DND-41 (cell line): ENCODE measurements at places on chromosomes 1 and 21.

DNA sequence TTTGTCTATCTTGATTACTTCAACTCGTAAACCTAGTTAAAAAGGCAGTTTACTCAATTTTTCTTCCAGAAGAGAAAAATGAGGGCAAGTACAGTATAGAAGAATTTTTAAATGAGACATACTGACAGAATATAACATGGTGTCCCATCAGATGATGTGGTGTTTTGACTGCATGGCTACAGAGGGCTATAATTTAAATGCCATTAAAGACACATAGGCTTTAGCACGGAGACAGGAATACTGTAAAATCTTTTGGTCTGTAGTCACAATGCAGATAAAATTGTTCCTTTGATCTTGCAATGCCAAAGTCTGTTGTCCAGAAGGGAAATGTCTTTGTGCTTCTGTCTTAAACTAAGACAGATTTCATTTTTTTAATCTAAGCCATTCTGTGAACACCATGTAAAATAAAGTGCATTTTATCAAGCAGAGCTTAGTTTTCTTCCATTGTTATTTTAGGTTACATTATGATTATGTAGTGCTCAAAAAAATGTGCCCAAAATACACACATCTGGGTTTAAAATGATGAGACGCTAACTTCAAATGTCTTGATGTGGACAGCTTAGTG, 249.6 kb downstream of the PTPRC start:
- DNase-seq = no peak

- no peak for DNase-seq
Measured at GRCh38 chr1:180160357-180160756, 5.7 kb downstream of the QSOX1 start.

DNA sequence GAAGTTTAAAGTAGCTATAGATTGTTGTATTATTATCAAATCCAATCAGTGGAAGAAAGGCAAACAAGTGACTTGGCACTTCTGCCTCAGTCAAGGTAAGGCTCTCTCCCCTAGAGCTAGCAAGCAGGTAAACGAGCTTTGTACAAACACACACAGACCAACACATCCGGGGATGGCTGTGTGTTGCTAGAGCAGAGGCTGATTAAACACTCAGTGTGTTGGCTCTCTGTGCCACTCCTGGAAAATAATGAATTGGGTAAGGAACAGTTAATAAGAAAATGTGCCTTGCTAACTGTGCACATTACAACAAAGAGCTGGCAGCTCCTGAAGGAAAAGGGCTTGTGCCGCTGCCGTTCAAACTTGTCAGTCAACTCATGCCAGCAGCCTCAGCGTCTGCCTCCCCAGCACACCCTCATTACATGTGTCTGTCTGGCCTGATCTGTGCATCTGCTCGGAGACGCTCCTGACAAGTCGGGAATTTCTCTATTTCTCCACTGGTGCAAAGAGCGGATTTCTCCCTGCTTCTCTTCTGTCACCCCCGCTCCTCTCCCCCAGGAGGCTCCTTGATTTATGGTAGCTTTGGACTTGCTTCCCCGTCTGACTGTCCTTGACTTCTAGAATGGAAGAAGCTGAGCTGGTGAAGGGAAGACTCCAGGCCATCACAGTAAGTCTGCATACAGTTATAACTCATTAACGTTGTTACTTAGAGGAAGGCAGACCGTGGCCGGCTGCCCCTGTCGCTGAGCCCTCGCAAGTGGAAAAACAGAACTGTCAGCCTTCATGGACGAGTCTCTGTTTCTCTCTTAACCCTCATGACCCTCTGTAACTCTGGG, at the start of gene PALMD:
Gene PALMD (plus strand): TSS at position 415 of the 833 bp plus-strand sequence. CDS start 205 bp downstream, at position 620.
- no peak for DNase-seq

DNA sequence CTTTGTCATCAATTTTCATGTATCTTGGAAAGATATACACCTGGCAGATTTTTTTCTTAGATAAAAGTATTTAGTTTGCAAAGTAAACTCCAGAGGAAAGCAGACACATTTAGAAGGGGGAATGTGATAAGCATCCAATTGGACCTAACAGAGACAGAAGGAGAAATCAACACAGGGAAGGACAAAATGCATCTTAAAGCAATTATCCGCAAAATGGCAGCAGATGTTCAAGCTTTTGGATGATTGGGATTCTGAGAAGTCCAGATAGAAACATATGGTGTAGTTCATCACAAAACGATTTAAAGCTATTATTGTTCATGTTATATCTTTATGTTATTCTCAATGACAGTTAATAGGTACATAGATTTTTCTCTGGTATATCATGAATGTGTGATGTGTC, 1153.1 kb upstream of the B3GALT2 start:
- no peak for DNase-seq

DNA sequence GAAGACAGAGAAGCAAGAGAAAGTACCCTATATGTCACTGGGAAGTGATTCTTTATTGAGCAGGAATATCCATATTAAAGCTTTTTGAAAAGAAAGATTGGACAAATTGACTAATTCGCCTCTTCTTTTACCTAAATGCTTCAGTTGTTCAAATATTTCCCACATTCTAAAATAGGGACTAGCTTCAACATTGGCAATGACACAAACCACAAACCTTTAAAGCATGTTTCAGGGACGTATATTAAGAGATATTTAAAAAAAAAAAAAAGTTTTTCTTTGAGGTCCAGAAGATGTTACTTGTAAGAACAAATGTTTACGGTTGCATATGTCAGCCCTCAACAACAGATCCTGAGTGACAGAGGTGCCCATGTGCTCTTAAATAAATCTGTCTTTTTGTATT, 235.0 kb upstream of the NFIA start:
- DNase-seq = no peak

DNA sequence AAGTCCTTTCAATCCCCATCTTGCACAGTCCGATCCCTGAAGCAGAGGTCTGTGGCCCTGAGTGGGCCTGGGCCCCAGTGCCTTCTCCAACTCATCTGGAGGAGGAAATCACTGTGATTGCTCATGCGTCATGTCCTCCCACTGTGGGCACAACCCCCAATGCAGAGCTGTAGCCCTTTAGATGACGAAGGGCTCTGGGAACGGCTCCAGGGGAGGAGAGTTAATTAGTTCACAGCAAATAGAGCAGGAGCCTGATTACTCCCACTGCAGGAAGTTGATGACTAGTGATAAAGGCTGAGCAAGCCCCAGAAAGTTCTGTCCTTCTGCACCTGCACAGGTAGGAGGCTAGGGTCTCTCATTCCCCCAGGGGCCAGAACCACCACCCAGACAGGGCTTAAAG, 111.5 kb downstream of the CCDC185 start:
- no peak for DNase-seq

- DNase-seq = no peak
Measured at GRCh38 chr1:227952374-227953021, 4.8 kb upstream of the WNT9A start.

- no peak for DNase-seq
Measured at GRCh38 chr1:57157818-57158603, 192.2 kb upstream of the C8B start.

- DNase-seq = peak; percentile 46
Measured at GRCh38 chr1:8423692-8424538, 106.0 kb downstream of the SLC45A1 start.

DNA sequence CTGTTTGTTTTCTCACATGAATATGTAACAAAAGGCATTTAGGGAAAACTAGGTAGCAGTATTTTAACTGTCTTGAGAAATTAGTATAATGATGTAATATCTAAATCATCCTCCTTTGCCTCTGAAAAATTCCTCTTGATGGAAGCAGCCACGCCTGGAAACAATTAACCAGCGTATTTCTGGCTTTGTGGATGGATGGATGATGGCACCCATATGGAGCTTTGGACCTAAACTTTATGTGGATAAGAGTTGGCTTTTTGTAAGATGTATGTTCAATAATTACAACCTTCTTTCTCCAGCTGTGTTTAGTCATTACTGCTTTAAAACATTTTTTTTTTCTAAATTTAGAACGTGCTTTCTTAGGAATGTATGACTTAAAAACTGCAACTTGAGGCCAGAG, 12.7 kb downstream of the CDCA8 start:
- no peak for DNase-seq

- DNase-seq = no peak
Measured at GRCh38 chr1:10101929-10102328, 69.2 kb downstream of the UBE4B start.

DNA sequence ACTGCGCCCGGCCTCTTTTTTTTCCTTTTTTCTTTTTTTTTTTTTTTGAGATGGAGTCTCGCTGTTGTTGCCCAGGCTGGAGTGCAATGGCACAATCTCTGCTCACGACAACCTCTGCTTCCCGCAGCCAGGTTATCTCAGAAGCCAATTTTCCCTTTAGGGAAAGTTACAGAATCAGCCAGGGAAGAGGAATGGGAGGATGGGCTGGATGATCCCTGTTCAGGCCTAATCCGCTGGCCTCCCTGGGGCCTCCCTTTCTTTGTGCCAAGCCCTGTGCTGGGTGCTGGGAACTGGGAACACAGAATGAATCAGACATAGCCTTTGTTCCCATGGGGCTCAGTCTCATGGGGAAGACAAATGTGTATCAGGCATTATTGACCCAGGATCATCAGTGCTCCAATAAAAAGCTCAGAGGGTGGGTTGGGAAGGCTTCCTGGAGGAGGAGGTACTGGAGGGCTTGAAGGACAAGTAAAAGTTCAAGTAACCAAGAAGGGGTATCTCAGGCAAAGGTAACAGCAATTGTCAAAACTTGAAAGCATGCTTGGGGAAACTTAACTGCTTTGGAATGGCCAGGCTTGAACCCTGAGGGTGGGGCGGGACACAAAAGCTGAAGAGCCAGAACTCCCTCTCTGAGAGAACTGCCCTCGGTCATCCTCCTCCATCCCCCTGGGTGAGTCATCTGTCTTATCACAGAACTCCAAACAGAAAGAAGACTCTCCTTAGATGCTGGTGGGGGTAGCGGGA, 14.3 kb downstream of the ECHDC2 start:
- no peak for DNase-seq

DNA sequence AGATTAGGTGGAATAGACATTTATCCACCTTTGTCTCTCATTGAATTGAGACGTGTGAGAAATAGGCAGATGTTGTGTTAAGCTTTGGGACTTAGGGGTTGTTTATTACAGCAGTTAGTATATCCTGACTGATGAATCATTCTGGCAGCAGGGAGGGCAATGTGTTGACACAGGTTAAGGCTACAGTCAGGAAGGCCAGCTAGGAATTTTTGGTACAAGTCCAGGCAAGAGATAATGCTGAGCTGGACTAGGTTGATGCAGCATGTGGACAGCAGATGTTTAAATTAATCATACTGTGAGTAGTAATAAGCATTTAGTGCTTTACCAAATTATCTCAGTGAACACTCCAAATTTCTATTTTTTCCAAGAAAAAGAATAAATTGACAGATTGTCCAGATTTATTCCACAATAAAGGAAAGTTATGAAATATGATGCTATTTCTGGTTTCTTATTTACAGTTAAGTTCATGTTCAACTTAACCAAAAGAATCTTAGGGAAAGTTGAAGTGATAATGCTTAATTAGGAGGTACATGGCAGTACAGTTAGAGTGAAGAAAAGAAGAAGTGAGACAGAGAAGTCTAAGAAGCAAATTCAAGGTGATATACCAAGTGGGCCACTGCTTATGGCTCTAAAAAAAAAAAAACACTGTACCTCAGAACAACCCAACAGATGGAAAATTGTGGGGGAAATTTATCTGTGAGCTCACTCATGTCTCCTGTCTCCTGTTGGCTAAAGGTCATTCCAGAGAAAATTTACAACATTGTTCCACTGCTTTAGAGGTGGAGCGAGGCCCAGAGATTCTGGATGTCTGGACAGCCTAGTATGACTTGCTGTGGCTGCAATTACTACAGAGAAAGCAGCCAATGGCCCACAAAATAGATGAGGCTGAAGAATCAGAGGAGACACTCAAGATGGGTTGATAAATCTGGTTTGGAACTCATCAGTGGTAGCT, 102.7 kb upstream of the C21orf91 start:
- no peak for DNase-seq

GRCh38 chr1:95119273-95119672, 2.1 kb downstream of the TLCD4 start:
- DNase-seq = no peak

GRCh38 chr1:92482665-92483609, 3.8 kb downstream of the GFI1 start:
- peak; percentile 62 for DNase-seq

- no peak for DNase-seq
Measured at GRCh38 chr1:21904704-21905520, 32.2 kb downstream of the HSPG2 start.

DNA sequence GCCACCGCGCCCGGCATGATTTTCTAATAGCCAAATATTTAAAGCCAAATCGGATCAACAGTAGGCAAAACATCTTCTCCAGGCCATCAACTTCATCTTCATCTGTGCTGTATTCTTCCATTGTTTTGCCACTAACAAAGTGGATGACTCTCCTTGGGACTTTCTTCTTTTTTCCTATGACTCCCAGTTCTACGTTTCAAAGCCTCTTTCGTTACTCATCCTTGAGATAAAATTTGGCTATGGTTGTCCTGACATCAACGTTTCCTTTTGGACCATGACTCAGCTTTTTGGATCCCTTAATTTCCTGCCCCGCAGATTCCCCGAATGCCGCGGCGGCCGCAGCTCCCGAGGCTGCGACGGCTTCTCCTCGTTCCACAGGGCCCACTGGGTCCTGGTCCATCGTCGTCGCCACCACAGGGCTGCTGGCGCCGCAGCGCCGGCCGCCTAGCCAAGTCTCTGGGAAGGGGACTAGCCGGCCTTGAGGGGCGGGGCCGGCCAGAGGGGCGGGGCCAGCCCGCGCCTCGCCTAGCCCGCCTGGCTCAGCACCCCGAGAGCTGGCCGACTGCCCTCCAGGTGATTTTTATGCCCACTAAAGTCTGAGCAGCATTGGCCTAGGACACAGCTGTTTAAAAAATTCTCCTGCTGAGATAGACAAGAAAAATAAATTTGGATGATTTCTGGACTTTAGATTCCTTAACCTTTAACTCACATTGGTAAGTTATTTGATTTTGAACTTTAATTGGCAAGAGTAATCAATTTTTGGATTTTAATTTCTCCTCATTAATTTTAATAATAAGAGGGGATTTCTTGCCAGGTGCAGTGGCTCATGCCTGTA, 93.9 kb downstream of the ADCY10 start:
- DNase-seq = no peak

GRCh38 chr1:67144696-67145095, 9.9 kb upstream of the C1orf141 start:
- no peak for DNase-seq

- DNase-seq = no peak
Measured at GRCh38 chr1:185111873-185112272, 44.9 kb downstream of the TRMT1L start.

- no peak for DNase-seq
Measured at GRCh38 chr1:92567211-92567868, 80.6 kb upstream of the GFI1 start.
